ENCODE measurements at places on chromosomes 4 and X.

GRCh38 chr4:155506745-155507144, 130.0 kb upstream of the MAP9 start:
- DNase-seq: no peak
- H3K4me1 ChIP-seq: peaks cover 4% of the 10 kb centered on the region
- no peak overlapping the region for H3K27ac ChIP-seq
- no peaks in the 10 kb centered on the region for H3K27me3 ChIP-seq
- no peak overlapping the region for H3K4me3 ChIP-seq

DNA sequence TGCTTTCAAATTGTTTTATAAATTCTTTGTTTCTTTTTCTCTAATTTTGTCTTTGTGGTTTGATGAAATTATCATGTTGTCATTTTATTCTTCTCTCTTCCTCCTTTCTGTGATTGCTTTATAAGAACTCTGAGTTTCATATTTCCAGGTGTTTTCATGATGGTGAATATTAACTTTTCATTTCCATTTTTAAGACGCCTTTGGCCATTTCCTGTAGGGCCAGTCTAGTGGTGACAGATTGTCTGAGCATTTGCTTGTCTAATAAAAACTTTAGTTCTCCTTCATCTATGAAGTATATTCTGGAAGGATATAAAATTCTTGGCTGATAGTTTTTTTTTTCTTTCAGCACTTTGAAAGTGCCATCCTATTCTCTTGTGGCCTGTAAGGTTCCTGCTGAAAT, 128.1 kb downstream of the FAM13A start:
- H3K27ac ChIP-seq: no peak overlapping the region
- no peaks in the 10 kb centered on the region for H3K36me3 ChIP-seq
- H3K27me3 ChIP-seq: no peaks in the 10 kb centered on the region
- no peaks in the 10 kb centered on the region for H3K4me1 ChIP-seq
- H3K4me3 ChIP-seq: no peak overlapping the region

- H3K27ac ChIP-seq: no peak overlapping the region
- DNase-seq: no peak
- H3K4me1 ChIP-seq: peaks cover 12% of the 10 kb centered on the region
- no peaks in the 10 kb centered on the region for H3K36me3 ChIP-seq
- no peaks in the 10 kb centered on the region for H3K27me3 ChIP-seq
- no peak overlapping the region for H3K4me3 ChIP-seq
Measured at GRCh38 chrX:38055170-38055847, 49.0 kb downstream of the SYTL5 start.

GRCh38 chr4:25092139-25092538, 61.4 kb upstream of the LGI2 start:
- no peaks in the 10 kb centered on the region for H3K36me3 ChIP-seq
- H3K27ac ChIP-seq: no peak overlapping the region
- H3K27me3 ChIP-seq: no peaks in the 10 kb centered on the region
- H3K4me1 ChIP-seq: no peaks in the 10 kb centered on the region

DNA sequence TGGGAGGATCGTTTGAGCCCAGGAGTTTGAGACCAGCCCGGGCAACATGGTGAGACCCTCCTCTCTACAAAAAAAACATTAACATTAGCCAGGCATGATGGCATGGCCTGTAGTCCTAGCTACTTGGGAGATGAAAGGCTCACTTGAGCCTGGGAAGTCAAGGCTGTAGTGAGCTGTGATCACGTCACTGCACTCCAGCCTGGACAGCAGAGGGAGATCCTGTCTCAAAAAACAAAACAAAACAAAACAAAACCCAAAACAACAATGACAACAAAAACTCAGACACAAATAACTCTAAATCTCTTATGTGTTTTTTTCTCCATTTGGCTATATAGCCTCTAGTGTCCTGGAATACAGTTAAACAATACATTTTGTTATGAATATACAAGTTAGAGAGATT, 127.3 kb upstream of the STK26 start:
- no peak overlapping the region for H3K27ac ChIP-seq
- H3K27me3 ChIP-seq: no peaks in the 10 kb centered on the region
- no peak for DNase-seq
- H3K4me3 ChIP-seq: no peak overlapping the region
- no peaks in the 10 kb centered on the region for H3K36me3 ChIP-seq

DNA sequence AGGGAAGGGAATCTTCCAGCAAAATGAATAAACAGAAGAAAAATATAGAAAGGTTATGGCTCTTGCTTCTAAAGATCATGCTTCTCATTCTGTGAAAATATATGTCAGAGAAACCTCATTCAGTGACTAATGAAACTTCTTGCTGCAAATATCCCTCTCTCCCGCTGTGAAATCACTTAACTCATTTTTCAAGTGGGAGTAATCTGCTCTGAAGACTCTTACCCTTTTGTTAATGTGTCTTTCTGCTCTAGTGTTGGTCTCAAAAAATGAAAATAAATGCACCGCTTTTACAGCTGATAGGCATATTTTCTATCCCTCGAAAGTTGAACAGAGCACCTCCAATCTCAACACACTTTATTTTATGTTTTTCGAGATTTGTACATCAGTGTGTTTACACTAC, 252.3 kb downstream of the NLGN4X start:
- no peaks in the 10 kb centered on the region for H3K27me3 ChIP-seq
- no peaks in the 10 kb centered on the region for H3K36me3 ChIP-seq
- no peak for DNase-seq
- H3K4me3 ChIP-seq: no peak overlapping the region

DNA sequence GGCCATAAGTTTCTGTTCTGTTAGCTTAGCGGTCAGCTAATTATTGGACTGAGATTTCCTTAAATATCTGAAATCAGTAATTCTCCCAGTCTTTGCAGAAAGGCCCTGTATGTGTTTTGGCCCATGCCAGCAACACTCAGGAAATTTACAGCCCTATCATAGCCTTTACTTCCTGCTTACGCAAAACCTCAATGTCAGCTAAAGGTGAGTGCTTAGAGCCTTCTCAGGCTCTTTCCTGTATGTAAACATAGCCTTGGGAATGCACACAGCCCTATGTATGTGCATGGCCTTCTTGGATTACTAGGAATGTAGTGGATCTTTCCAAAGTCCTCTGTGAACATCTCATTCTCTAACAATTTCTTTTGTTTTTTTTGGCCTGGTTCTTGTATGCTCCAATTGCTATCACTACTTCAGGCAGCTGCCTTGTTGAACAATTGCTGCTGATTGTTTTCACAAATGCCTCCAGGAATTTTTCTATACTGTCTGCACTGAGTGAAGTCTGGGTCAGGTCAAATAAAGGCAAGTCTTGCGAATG, 200.0 kb downstream of the PPP1R2C start:
- H3K27ac ChIP-seq: no peak overlapping the region
- H3K4me3 ChIP-seq: no peak overlapping the region
- H3K36me3 ChIP-seq: no peaks in the 10 kb centered on the region
- H3K27me3 ChIP-seq: no peaks in the 10 kb centered on the region
- DNase-seq: no peak
- no peaks in the 10 kb centered on the region for H3K4me1 ChIP-seq

DNA sequence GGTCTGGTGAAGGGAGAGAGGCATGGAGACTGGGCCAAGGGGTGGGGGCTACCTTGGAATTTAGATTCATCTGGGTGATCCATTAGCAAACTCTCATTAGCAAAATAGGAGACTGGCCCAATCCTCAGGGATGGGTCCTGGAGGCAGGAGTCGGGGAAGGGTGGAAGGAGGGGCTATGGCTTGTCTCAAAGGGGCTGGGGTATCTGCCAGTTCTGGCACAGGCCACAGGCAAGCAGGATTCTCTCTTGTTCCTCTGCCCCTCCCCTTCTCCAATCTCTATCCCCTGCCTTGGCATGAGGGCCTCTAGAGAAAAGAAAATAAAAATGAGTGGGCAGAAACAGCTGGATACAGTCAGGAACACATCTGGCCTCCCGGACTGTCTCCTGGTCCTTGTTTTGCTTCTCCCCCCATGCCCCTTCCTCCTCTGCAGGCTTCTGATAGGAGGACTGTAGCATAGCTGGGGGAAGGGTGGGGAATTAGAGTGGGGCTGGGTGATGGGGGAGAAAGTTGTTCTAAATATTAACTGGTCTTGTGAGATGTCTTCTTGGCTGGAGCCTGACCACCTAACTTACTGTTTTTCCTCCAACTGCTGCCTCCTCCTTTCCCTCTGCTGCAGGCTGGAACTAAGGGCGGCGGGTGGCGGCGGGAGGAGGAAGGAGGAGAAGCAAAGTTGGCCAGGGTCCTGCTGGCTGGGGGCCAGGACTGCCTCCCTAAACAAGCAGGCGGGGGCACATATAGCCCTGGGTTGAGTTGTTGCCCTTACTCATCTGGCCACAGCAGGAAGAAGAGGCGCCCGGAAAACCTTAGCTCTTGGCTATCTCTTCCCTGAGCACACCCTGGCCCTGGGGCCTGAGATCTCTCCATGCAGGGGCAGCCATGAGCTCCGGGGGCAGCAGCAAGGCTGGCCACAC, 53.3 kb upstream of the LAS1L start:
- H3K27me3 ChIP-seq: no peaks in the 10 kb centered on the region
- H3K4me1 ChIP-seq: peaks cover 12% of the 10 kb centered on the region

DNA sequence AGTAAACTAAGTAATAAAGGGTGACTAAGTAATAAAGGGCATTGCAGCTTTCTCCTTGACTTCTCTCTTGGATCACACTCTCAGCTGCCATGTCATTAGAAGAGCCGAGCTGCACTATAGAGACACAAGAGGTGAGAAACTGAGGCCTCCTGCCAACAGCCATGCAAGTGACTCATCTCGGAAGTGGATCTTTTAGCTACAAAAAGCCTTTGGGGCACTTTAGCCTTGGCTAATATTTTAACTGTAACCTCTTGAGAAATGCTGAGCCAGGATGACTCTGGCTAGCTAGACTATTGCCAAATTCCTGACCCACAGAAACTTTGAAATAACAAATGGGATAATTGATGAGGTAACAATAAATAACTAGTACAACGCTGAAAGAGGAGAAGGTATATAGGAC, 1.5 kb upstream of the NEIL3 start:
- no peaks in the 10 kb centered on the region for H3K27me3 ChIP-seq
- no peak overlapping the region for H3K27ac ChIP-seq
- H3K36me3 ChIP-seq: no peaks in the 10 kb centered on the region

DNA sequence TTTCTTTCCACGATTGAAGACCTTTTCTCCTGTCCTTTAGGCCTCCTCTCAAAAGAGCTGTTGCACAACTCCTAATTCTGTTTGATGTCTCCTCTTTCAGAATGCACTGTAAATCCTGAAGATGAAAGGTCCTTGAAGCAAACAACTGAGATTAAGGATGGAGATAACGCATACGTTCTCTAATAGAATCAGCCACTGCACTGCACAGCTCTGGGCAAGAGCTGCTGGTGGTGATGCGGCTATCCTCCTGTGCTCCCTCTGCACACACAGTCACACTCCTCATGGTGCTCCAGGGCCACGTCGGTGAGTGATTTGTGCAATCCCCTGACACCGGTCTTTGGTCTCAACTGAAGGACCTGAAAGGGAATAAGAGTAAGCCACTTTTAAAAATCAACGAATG, 208.7 kb downstream of the PDGFC start:
- H3K27ac ChIP-seq: no peak overlapping the region
- DNase-seq: no peak
- no peaks in the 10 kb centered on the region for H3K4me1 ChIP-seq
- H3K27me3 ChIP-seq: no peaks in the 10 kb centered on the region
- H3K4me3 ChIP-seq: no peak overlapping the region
- peaks cover 3% of the 10 kb centered on the region for H3K36me3 ChIP-seq

DNA sequence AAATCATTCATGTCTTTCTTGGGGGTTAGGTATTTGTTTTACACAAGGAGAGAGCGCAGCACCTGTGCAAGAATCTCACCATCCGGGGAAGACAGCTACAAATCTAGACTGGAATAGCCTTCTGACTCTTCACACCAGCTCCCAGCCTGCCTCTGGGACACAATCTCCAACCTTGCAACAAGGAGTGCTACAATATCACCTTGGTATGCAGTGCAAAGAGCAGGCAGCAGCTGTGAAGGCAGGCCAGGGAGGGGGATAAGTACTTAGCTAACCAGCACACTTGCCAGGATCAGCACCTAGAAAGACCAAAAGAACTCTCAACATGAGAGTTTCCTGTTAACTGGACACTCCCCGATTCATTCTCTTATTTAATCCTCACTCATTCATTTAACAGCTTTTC, 235.3 kb downstream of the AR start:
- H3K27ac ChIP-seq: no peak overlapping the region
- H3K36me3 ChIP-seq: no peaks in the 10 kb centered on the region
- H3K4me3 ChIP-seq: no peak overlapping the region

DNA sequence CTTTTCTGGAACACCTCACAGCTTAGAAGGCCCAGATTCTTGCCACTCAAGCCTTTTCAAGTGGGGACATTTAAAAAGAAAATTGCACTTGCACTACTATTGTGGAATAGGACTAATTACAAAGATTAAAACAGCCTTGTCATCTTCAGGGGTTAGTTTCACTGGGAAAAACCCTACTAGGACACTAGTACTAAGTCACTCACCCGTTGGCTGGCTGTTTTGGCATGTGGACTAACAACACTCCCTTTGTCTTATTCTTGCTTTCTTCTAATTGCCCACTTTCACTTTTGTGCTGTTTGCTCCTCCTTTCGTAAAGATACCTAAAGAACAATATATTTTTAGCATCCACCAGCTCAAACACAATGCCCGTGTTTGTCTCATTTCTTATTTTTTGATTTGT, 200.9 kb upstream of the MID1 start:
- H3K27me3 ChIP-seq: no peaks in the 10 kb centered on the region
- H3K4me1 ChIP-seq: no peaks in the 10 kb centered on the region
- H3K36me3 ChIP-seq: no peaks in the 10 kb centered on the region
- H3K27ac ChIP-seq: no peak overlapping the region
- no peak for DNase-seq

Measured in esophagus squamous epithelium (tissue), 5 donors.